Uterus (tissue), 4 donors: ENCODE measurements at places on chromosomes 1 and 21.

DNA sequence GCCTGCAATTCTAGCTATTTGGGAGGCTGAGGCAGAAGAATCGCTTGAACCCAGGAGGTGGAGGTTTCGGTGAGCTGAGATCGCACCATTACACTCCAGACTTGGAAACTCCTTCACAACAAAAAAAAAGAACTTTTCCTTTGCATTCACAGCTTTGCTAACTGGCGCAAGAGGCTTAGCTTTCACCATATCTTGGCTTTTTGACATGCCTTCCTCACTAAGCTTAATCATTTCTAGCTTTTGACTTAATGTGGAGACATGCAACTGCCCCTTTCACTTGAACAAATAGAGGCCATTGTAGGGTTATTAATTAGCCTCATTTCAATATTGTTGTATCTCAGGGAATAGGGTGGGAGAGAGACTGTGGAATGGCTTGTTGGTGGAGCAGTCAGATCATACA, 8.7 kb downstream of the KPNA6 start:
- no peak for DNase-seq

- DNase-seq: no peak
Observed at GRCh38 chr1:54652168-54652567, 10.6 kb downstream of the MROH7 start.

DNA sequence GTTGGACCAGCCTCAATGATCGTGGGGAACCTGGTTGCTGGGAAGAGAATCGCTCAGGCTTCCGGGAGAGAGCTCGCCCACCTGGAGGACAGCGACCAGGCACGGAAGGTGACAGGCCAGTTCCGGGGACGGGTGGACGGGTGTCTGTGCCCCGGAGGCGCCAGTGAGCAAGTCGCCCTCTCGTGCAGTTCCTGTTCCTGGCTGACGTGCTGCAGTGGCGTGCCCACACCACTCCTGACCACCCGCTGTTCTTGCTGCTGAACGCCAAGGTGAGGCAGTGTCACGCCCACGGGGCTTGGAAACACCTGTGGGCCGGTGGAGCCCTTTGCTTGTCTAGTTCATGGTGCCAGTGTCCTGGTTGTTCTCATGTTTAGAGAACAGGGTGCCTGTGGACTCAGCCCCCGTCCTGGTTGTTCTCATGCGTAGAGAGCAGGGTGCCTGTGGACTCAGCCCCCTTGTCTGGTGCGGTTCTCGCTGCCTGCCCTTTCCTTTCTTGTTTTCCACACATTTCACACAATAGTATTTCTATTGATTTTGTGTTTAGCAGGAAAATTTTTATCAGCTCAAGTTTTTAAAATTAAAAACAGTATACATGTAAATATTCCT, 53.1 kb downstream of the S100B start:
- DNase-seq: no peak

DNA sequence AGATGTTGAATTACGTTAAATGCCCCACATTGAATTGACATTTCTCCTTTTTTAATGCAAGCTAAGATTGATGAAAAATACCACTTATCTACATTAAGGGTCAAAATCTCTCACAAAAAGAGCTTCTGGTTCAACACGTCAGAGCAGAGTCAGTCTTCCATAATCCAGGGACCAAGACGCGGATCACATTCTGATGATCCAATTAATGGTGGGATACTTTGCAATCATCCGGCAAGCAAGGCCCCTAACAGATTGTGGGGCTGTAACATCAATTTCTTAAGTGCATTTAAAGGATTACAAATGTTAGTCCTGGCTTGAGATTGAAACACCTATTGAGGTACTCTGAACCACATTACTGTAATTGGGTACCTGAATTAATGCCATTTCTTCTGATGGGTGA, 120.2 kb upstream of the ESRRG start:
- DNase-seq: no peak

DNA sequence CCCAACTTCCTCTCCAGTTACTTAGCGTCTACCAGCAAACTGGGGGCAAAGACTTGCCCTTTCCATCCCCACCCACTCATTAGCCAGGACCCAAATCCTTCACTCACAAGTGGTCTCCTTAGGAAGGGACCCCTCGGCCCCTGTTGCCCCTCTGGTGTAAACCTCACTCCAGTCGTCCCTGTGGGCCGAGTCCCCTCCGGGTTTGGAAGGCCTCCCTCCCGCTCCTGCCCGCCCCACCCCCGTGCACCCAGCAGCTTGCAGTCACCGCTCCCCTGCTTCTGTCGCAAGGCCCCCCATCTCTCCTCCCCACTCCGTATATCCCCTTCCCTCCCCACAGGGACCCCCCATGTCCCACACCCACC, 1.2 kb downstream of the EFHD2 start:
- DNase-seq: no peak

DNA sequence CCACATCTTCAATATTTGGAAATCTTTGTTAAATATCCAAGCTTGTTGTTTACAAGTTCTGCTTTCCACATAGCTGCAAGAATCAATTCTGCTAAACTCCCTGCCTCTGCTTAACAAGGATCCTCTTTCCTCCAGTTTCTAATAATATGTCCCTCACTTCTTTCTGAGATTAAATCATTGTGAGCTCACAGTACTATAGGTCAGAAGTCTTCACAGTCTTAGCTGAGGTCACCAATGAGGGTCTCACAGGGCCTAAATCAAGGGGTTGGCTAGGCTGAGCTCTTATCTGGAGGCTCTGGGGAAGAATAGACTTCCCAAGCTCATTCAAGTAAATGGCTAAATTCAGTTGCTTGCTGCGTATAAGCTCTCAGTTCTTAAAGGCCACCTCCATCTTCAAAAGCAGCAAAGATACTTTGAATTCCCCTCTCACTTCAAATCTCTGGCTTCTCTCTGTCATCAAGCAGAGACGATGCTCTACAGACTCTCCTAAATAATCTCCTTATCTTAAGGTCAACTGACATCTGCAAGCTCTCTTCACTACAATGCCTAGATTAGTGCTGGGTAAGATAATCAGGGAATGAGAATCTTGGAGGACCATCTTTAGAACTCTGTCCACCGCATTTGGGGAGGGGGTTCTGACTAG, 175.3 kb downstream of the PLPPR4 start:
- DNase-seq: no peak

GRCh38 chr21:42021371-42022090, 11.4 kb upstream of the ZBTB21 start:
- DNase-seq: no peak

- DNase-seq: no peak
Observed at GRCh38 chr1:234972411-234973191, 156.0 kb downstream of the TOMM20 start.

- DNase-seq: no peak
Observed at GRCh38 chr1:10682449-10683309, 113.8 kb downstream of the CASZ1 start.

DNA sequence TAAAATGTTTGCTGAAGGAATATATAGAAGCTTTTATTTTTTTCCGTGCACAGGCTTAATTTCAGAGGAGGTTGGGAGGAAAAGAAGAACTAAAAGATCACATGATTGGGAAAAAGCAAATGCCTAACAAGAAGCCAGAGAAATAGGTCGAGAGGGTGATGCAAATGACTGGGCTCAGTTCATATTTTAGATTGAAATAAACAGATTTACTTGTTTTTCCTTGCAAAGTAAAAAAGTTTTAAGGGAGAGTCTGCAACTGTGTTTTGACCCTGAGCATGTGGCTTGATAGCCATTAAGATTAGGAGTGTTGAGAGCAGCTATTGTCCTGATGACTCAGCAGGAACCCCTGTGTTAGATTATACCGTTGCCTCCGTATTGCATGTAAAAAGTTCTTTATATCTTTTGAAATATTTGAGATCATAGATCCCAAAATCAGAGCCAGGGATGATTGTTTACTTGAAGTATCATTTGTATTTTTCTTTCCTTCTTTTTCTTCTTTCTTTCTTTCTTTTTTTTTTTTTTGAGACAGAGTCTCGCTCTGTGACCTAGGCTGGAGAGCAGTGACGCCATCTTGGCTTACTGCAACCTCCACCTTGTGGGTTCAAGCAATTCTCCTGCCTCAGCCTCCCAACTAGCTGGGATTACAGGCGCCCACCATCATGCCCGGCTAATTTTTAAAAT, 20.2 kb downstream of the CLIC4 start:
- DNase-seq: no peak

DNA sequence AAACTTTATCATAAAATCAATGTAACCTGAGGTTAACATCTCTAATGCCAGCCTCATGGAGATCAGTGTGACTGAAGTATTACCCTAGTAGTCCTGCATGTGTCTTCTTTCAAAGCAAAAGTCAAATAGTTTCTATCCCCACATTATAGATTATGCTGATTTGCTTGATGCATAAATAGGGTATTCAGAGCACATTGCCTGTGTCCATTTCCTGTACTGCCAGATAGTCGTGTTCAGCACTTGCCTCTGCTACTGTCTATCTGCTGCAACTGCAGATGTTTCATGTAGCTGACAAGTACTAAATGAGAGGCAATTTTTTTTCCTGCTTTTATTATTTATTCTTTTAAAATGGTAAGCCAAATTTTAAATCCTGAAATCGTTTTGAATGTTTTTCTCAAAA, 348.7 kb downstream of the CHRM3 start:
- DNase-seq: no peak

DNA sequence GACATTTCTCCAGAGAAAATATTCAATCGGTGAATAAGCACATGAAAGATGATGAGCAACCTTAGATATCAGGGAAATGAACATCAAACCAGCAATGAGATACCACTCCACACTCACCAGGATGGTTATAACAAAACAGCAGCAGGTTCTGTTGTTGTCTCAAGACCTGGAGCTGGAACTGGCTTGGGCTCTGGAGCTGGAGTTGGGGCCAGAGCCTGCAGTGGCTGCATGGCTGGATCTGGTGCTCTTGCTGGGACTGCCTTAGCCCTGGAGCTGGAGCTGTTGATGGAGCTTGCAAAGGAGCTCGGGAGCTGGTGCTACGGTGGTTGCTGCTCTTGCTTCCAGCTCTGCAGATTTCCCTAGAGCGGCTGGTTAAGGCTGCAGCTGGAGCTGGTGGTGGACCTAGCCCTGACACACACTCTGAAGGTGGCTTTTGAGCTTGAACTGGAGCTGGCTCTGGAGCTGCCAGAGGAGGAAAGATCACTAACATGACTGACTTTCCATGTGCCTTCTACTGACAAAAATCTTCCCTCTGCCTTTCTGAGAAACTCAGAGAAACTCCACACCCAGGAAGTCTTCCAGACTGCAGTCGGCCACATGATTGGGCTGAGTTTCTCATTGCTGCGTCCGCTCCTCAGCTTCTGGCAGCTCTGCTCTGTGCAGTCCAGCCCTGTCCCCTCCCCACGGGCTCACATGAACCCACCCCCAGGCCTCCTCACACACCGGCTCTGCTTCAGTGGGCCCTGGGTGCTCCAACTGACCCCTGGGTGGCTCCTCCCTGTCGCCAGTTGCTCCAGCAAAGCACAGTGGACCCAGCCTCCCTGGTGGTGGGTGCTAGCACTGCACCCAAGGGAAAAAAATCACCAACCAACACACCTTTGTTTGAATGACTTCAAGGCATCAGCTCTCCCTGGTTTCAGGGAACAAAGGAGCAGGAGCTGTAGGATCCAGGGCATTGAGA, 139.1 kb upstream of the FMN2 start:
- DNase-seq: no peak

DNA sequence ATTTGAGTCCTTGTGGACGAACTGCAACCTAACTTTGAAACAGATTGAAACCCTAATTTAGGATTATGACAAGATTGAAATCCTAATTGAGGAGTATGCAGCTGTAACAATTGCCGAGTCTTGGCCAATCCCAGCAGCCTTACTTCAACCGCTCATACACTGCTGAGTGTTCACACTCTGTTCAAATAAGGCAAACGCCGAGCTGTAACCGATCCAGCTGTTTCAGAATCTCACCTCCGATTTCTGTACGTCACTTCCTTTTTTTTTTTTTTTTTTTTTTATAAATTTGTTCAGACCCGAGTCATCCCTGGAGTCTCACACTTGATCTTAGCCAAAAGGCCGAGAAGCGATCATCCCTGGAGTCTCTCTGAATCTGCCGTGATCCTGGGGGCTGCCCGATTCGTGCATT, 22.3 kb upstream of the ATP5PO start:
- no peak for DNase-seq
